ENCODE measurements at places on chromosomes 16 and 17.

DNA sequence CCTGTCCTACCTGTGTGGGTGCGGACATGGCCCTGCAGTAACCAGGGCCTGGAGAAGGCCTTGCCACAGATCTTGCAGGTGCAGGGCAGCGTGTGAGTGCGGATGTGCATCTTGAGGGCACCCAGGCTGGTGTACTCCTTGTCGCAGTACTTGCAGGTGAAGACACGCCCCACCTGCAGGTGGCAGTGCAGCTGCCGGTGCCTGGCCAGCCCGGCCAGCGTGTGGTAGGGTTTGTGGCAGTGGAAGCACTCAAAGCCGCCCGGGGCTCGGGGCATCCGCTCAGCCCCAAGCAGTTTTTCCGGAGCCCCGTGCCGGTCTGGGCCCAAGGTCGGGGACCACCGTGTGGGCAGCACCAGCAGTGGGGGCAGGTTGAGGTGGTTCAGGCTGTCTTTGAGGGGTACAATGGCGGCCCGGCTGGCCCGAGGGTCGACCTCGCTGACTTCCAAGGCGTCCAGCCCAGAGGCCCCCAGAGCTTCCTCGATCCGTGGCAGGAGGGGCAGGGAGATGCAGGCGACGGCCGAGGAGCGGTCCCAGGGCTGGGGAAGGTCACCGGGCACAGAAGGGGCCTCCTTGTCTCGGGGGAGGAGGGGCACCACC lies 5.1 kb downstream of the SNAI3 start:
- H3K27me3 ChIP-seq, result peaks cover 37% of the 10 kb centered on the region
- H3K4me3 ChIP-seq, result no peak overlapping the region
- H3K36me3 ChIP-seq, result no peaks in the 10 kb centered on the region
- H3K27ac ChIP-seq, result no peak overlapping the region
- no peak for DNase-seq
- peaks cover 22% of the 10 kb centered on the region for H3K4me1 ChIP-seq

DNA sequence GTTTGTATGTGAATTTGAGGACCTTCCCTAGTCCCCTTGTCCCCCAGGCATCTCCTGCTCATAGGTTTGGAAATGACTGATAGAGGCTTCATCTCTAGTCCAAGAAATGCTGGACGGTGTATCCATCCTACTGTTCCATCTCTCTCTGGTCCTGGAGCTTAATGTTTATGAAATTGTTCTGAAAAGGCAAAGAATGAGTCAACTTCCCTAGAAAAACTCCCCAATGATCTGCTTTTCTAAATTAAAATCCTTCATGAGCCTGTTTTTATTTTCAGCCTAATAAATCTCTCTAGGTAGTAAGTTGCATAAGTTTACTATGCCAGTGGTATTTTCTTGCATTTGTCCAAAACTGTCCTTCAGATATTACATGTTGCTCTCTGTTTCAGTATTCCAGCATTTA lies 2.1 kb upstream of the IGSF6 start:
- no peak overlapping the region for H3K27ac ChIP-seq
- H3K36me3 ChIP-seq, result peaks cover 12% of the 10 kb centered on the region
- H3K4me1 ChIP-seq, result no peaks in the 10 kb centered on the region
- no peak for DNase-seq
- no peaks in the 10 kb centered on the region for H3K27me3 ChIP-seq

DNA sequence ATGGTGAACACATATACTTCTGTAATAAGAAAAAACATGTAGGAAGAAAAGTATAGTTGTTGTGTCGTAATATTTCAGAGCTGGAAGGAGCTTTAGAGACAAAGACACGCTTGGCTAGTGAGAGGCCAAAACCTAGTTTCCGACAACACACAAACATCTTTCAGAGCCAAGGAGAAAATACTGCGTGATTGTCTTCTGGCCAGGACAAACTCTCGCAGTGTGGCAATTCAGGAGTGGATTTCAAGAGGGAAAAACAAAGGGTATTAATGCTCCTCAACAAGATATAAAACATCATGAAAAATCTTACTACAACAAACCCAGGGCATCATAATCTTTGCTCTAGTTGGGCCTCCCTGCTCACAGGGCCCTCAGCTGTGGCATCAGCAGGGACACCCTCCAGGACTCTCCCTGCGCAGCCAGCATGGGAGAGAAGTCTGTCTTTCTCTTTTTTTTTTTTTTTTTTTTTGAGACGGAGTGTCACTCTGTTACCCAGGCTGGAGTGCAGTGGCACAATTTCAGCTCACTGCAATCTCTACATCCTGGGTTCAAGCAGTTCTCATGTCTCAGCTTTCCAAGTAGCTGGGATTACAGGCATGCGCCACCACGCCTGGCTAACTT lies 66.4 kb downstream of the CYB5B start:
- H3K27ac ChIP-seq, result no peak overlapping the region
- no peaks in the 10 kb centered on the region for H3K36me3 ChIP-seq
- H3K4me1 ChIP-seq, result no peaks in the 10 kb centered on the region
- DNase-seq, result no peak
- H3K27me3 ChIP-seq, result no peaks in the 10 kb centered on the region

- H3K4me3 ChIP-seq, result no peak overlapping the region
- DNase-seq, result no peak
- no peaks in the 10 kb centered on the region for H3K4me1 ChIP-seq
Observed at GRCh38 chr16:19294156-19294649, 8.7 kb downstream of the CLEC19A start.

DNA sequence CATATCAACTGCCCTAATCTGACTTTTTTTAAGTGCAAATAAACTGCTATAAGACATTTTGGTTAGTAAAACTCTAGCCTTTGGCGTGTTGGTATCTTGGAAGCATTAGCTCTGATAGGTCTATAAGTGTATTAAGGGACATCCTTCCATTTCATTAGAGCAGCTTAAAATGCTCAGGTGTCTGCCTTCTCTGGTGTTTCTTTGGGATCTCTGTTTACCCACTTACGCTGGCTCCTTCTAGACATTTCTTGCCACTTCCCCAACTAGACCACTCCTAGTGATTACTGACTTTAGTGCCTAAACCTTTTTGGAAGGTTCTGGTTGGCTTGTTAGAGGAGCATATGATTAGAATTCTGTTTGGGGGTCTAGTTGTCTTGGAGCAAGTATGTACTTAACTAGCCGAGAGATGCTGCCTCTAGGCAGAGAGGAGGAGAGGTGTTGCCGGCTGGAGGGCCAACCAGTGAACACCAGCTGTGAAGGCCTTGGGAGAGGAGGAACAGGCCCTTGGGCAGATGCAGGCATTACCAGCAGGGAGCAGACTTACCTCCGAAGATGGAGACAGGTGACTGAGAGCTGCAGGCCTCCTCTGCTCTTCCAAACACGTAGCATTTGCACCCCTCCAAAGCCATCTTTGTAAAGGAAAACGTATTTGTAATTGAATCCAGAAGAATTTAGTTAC lies 15.2 kb upstream of the CLEC18C start:
- peaks cover 8% of the 10 kb centered on the region for H3K4me1 ChIP-seq
- H3K36me3 ChIP-seq, result peaks cover 45% of the 10 kb centered on the region
- no peak overlapping the region for H3K27ac ChIP-seq
- peak; percentile 52 for DNase-seq
- H3K4me3 ChIP-seq, result no peak overlapping the region

GRCh38 chr17:76138234-76138895 lies 2.7 kb downstream of the FOXJ1 start:
- no peaks in the 10 kb centered on the region for H3K36me3 ChIP-seq
- H3K4me3 ChIP-seq, result no peak overlapping the region
- DNase-seq, result peak; percentile 68
- no peak overlapping the region for H3K27ac ChIP-seq

DNA sequence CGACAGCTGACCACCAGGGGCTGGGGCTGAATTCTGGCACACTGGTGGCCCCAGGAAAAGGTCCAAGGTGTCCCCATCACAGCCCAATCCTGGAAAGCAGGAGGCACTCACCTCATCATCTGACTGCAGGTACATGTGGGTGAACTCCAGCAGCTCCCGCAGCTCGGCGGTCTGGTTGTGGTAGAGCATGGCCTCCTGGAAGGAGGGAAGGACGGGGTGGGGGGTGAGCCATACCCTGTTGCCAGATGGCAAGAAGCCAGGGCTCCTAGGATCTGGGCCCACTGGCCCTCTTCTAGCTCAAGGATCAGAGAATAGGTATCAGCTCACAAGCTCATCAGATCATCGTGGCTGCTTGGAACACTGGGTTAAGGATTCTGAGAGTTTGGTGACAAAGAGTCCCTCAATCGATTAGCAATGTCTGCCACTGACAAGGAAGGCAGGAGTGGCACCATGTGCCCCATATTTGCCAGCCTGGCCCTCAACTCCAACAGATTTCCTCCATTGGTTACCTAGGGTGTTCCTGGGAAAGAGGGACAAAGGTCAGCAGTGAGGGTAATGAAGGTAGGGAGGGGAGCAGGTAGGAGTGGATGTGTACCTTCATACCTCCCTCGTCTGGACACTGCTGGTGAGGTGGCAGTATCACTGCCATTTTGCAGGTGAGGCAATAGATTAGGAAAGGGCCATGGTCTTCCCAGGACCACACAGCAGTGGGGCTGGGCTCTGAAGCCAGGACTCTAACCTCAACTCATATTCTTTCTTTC lies 4.9 kb downstream of the P3H4 start:
- no peaks in the 10 kb centered on the region for H3K27me3 ChIP-seq
- DNase-seq, result peak; percentile 44
- no peak overlapping the region for H3K4me3 ChIP-seq
- peaks cover 11% of the 10 kb centered on the region for H3K4me1 ChIP-seq

- peaks cover 14% of the 10 kb centered on the region for H3K36me3 ChIP-seq
- no peak overlapping the region for H3K4me3 ChIP-seq
- DNase-seq, result no peak
- no peaks in the 10 kb centered on the region for H3K4me1 ChIP-seq
- H3K27me3 ChIP-seq, result no peaks in the 10 kb centered on the region
Observed at GRCh38 chr17:15973834-15974233, 25.7 kb downstream of the ZSWIM7 start.

DNA sequence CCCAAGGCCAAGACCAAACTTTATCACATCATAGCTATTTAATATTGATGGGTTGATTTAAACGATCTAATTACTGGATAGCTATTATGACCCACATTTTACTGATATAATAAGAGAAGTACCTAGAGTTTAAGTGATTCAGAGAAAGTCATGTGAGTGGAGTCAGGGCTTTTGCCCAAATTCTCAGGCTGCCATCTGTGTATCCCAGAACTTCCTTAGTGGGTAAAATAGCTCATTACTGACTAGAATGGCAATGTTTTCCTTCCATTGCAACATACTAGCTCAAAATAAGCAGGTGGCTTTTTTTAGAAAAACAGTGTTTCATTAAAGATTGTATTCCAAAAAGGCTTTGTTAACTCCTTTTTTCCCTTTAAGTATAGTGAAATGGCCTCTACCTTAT lies 113.9 kb upstream of the MAF start:
- no peak overlapping the region for H3K27ac ChIP-seq
- H3K36me3 ChIP-seq, result no peaks in the 10 kb centered on the region
- no peak for DNase-seq
- no peak overlapping the region for H3K4me3 ChIP-seq
- H3K27me3 ChIP-seq, result no peaks in the 10 kb centered on the region
- H3K4me1 ChIP-seq, result no peaks in the 10 kb centered on the region

GRCh38 chr17:31309556-31309955 lies 4.3 kb downstream of the EVI2B start:
- H3K4me3 ChIP-seq, result no peak overlapping the region
- no peaks in the 10 kb centered on the region for H3K27me3 ChIP-seq
- H3K27ac ChIP-seq, result no peak overlapping the region
- DNase-seq, result no peak
- peaks cover 2% of the 10 kb centered on the region for H3K36me3 ChIP-seq

GRCh38 chr17:27906623-27907022 lies 13.5 kb upstream of the LYRM9 start:
- no peaks in the 10 kb centered on the region for H3K4me1 ChIP-seq
- no peak overlapping the region for H3K4me3 ChIP-seq
- no peak overlapping the region for H3K27ac ChIP-seq
- no peak for DNase-seq

- no peaks in the 10 kb centered on the region for H3K27me3 ChIP-seq
- peaks cover 67% of the 10 kb centered on the region for H3K36me3 ChIP-seq
- H3K27ac ChIP-seq, result no peak overlapping the region
- no peak for DNase-seq
- no peak overlapping the region for H3K4me3 ChIP-seq
Observed at GRCh38 chr16:4452674-4453073, 21.8 kb downstream of the NMRAL1 start.

DNA sequence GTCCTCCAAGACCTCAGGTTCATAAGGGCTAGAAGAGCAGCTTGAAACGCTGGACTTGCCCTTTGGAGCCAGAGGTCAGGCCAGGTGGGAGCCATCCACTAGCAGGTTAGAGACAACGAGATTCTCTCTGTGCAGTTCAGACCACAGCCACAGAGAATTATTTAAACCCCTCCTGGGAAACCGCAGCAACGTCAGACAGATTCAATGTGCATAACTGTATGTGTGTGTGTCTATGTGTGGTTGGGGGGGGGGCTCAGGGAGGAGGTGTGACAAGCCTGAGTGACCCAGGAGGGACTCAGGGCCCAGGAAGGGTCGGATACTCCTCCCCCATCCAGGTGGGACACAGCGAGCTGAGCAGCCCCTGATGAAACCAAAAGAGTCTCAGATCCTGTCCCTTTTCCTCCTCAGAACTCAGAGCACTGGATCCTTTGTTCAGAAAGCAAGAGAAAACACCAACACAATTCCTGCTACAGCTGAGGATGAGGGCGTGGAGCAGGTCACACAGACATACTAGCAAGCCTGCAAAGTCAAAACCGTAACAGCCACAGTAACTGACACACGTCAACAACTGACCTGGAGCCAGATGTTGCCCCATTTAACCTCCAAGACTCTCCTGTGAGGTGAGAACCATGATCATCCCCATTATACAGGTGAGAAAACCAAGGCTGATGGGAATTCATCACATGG lies 66.8 kb downstream of the XYLT1 start:
- no peak overlapping the region for H3K4me3 ChIP-seq
- H3K4me1 ChIP-seq, result peaks cover 26% of the 10 kb centered on the region
- H3K27me3 ChIP-seq, result no peaks in the 10 kb centered on the region
- DNase-seq, result no peak
- H3K36me3 ChIP-seq, result no peaks in the 10 kb centered on the region
- no peak overlapping the region for H3K27ac ChIP-seq

DNA sequence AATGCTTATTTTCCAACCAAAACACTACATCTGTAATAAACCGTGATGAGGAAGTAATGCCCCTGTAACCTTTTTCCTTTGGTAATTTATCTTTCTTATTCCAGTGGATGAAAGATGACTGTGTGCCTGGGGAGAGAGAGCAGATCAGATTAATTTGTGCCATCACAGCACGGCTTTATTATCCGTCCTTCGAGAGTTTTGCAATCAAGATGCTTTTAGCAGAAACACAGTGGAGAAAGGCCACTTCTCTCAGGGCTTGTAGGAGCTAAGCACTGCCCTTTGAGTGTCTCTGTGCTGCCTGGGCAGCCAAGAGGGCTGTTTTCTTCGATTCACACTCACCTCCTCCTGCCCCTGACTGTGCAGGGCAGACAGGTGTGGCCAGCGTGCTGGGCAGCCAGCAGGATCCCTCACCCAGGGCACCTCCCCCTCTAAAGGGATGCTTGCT lies 190.2 kb downstream of the PRKCA start:
- H3K27me3 ChIP-seq, result no peaks in the 10 kb centered on the region
- H3K4me3 ChIP-seq, result no peak overlapping the region
- DNase-seq, result no peak

All from osteoblast (primary cell).